ENCODE measurements at places on chromosomes 2 and 18.

DNA sequence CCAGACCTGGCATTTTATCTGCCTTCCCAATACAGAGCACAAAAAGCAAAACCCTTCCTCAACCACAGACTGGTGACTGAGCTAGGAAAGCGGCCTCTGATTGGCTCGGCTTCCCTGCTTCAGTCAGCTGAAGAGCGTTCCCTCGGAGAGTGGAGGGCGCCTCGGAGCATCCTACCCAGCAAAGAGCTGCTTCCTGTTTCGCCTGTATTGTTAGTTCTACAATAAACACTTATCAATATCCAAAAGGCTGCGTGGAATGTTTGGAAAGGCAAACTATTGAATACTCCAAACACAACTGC lies 125.0 kb downstream of the CACNB4 start:
- no peak for DNase-seq

DNA sequence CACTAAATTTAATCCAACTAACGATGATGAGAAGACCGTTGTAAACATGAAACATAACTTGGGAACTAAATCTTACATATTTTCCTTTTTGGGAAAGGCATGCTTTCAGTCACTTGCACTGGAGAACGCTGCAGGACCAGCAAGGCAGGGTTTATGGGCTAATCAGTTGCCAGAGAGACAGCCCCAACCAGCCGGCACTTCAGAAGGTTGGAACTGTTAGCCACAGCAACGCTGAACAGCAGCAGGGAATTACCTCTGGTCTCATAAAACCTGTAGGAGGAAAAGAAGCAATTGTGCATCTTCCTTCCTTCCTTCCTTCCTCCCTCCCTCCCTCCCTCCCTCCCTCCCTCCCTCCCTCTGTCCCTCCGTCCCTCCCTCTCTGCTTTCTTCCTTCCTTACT lies 33.9 kb upstream of the SIX2 start:
- no peak for DNase-seq

DNA sequence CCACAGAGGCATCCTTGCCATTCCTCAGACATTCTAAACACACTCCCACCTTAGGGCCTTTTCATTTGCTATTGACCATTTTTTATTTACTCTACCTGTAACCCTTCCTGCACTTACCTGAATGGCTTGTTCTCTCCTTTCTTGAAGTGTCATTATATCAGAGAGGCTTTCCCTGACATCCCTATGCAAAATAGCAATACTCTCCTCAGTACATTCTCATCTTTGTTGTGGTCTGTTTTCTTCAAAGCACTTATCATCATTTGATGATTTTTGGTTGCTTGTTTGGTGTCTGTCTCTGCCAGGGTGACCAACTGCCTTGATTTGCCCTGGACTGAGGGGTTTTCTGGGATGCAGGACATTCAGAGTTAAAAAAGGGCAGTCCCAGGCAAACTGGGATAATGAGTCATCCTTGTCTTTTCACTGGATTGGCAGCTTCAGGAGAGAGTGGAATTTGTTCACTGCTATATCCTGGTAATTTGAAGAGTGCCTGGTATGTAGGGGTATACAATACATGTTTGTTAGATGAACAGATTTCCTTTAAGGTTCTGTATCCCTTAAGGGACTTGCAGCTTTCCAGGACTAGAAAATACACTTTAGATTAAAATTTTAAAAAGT lies 102.4 kb downstream of the BABAM2 start:
- DNase-seq = no peak

- DNase-seq = no peak
These were observed 190.7 kb downstream of the ICOS start for GRCh38 chr2:204127238-204127637.

DNA sequence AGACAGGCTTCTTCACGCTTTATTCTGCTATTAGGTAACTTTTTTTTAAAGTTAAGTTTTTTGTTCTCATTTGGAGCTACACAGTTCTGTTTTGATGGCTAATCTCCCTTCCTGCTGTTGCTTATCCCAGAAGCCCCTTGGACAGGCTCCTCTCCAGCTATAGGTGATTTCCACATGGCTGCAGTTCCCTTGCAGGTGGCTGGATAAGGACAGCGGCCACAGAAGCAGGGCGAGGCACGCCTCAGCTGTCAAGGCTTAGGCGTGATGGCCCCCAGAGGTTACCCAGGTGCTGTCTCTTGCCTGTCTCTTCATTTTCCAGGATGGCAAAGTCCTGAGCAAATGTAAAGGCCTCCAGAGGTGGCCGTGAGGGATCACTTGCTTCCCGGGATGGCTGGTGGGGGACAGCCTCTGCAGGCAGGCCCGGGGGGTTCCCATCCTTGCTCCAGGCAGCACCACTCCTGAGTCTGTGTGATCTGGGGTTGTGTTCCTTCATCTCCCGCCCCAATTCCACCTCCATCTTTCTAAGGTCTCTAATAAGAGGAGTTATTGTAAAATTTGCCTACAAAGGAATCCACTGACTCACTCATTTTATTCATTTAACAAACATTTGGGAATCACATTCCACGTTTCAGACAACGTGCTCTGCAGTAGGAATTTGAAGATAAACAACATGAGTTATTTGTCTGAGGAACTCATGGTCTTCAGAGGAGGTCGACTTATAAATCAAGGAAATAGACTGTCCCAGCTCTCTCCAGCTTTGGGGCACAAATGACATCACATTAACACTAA lies 53.4 kb downstream of the NAPG start:
- no peak for DNase-seq

DNA sequence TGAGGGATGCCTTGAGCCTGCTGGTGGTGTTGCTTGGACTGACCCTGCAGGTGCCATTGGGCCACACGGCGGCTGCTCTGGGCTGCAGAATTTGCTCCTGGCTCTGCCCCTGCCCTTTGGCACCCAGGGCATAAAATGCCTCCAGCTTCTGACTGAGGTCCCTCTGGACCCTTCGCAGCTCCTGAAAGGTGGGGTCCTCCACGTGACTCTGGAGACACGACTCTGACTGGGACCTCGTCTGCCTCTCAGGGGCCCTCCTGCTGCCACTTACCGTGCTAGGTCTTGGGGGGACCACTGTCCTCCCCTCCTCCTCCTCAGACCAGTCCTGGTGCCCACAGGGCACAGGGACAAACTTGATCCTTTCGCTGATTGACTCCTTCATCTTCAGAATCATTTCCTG lies 2.1 kb downstream of the PCARE start:
- no peak for DNase-seq

DNA sequence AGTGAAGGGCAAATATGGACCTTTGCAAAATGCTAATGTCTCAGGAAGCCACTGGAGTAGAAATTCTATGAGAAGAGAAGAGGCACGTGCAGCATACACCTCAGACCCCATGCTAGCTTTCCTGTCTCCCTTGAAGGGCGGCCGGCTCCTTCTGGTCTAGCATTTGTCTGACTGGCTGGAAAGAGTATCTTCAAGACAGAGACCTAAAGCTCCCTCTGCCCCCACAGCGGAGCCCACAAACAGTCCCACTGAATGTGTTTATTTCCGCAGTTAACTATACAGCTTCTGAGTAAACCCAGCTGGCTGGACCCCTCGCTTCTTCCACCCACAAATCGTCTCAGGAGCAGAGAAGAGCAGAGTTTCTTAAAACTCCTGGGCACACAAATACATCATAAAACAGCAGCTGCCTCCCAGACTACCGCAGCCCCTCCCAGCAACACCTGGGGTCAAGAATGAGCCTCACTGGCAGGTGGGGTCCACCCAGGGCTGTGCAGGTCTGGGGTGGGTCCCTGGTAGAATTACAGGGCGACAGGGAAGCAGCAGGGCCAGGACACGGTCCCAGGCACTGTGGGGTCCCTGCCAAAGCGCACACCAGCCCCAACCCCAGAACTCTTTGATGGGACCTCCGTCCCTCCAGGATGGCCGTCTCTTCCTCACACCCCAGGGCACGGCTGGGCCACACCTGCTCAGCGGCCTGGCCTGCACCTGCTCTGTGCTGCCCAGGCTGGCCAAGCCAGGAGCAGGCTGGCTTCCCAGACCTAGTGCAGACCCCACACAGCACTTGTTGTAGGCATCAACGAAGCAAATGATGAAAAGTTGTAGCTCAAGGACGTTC lies 103.8 kb downstream of the PXDN start:
- no peak for DNase-seq

Data from stimulated activated CD4-positive, alpha-beta T cell treated with anti-CD3 and anti-CD28 coated beads, Interleukin-1b, Interleukin-23, amount 100 ng/mL, for 24 hours (primary cell).